ENCODE measurements at places on chromosomes 2 and 18.
A peak's percentile ranks its signal among the peaks of the same experiment; 100 is the strongest.

- DNase-seq, result no peak
These were observed 5.5 kb downstream of the PXDN start for GRCh38 chr2:1738646-1739302.

DNA sequence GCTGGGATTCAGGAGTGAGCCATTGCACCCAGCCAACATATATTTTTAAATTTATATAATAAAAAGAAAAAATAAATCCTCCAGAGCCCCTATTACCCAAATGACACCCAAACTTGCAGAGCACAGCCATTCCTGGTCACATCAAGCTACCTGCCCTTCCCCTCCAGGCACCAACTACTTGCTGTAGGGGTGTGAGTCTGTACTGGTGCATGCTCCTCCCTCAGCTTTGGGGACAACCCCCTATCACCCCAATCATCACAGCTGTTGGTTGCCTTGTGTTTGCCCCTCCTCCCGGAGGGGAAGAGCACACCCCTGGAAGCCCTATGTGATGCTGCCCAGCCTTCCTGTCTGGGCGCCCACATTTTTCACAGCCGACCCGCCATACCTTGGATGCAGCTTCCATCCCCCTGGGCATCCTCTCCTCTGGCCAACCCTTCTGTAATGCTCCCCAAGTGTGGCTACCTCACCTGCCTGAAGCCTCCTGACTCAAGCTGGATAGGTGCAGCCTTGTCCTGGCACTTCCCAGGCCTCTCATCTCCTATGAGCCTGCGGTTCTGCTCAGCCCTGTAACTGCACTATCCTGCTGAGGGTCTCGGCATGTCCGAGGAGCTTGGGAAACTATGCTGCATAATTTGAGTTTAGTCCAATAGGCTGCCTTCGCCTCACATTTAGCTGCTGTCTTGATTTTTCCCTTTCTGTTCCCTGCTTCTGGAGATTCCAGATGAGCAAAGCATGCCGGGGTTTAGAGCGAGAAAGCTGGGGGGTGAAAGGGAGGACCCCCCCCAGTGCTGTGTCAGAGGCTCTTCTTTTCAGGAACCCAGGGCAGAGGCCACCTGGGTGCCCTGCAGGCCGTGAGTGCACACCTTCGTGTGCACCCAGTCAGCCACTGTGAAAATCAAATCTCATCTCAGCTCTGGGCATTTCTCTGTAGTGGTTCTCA, 27.2 kb downstream of the CHST10 start:
- no peak for DNase-seq

GRCh38 chr2:7954234-7954633, 727.6 kb upstream of the ID2 start:
- DNase-seq, result no peak

- no peak for DNase-seq
These were observed 598.0 kb downstream of the DSC3 start for GRCh38 chr18:30444544-30444943.

DNA sequence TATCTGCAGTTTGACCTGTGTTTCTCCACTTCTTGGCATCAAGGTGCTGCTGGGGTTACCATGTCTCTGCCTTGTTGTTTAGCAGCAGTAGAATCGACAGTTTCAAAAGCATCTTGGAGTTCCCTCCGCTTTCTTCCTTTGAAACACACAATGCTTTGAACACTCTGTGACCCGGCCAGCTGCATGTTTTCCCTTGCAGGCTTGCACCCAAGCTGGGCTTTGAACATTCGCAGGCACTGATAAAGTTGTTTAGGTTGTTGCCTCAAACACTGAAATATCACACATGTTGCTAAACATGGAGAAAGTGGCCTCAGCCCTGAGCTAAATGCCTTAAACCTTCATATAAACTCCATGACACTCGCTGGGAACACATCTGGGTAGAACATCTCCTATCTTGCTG, 251.7 kb downstream of the TSN start:
- DNase-seq, result no peak

GRCh38 chr2:84805250-84805958, 75.5 kb downstream of the TRABD2A start:
- no peak for DNase-seq

- DNase-seq, result no peak
These were observed 203.7 kb downstream of the HDAC4 start for GRCh38 chr2:239197146-239197545.

- DNase-seq, result no peak
These were observed 95.0 kb upstream of the CCDC68 start for GRCh38 chr18:55054021-55054990.

- DNase-seq, result peak; percentile 29
These were observed 143.6 kb downstream of the WDPCP start for GRCh38 chr2:63444565-63445288.

GRCh38 chr2:226888971-226889370, 53.1 kb downstream of the RHBDD1 start:
- no peak for DNase-seq

DNA sequence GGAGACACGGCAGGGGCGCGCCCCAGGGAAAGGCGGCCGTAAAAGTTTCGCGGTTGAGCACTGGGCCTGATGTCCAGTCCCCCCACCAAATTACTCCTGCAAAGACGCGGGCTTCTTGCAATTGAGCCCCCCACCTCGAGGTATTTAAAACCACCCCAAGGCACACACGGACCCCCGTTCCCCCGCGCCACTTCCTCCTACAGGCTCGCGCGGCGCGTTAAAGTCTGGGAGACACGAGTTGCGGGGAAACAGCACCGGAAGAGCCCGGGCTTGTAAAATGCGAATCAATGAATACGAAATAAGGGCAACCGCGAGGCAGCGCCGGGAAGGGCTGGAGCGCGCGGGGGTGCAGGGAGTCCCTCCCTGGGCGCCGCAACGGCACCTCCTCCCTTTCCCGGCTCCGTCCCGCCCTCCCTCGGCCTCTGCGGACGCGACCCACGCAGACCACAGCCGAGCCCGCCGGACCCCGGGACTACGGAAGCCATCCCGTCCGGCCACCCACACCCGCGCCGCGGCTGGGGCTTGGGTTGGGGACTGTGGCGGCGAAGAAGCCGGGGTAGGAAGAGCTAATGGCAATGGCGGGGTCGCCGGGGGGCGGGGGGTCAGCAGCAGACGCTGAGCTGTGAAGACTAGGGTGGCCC, 918 bp upstream of the NETO1 start:
- DNase-seq, result no peak

GRCh38 chr2:84749442-84749841, 131.4 kb downstream of the TRABD2A start:
- no peak for DNase-seq

DNA sequence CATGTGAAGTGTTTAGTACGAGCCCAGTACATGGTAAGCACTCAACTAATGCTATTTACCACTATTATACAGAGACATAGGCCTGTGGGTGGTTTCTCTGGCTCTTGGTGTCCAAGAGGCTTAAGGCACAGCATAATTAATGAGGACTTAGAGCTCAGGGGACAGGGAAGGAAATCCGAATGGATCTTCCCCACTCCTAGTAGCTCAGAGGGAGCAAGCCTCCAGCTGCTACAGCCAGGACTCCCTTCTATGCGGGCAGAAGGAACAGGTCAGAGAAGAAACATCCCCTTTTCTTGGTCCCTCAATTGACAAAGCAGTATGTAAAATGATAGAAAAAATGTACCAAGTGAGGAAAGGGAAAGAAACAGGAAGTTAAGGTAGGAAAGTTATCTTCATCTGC, 261.3 kb upstream of the STON1 start:
- peak; percentile 85 for DNase-seq

- no peak for DNase-seq
These were observed 39.1 kb upstream of the HS6ST1 start for GRCh38 chr2:128357506-128358370.

GRCh38 chr2:240600451-240600961, 14.0 kb downstream of the CAPN10 start:
- no peak for DNase-seq

GRCh38 chr2:106858810-106859209, 27.2 kb downstream of the ST6GAL2 start:
- no peak for DNase-seq

DNA sequence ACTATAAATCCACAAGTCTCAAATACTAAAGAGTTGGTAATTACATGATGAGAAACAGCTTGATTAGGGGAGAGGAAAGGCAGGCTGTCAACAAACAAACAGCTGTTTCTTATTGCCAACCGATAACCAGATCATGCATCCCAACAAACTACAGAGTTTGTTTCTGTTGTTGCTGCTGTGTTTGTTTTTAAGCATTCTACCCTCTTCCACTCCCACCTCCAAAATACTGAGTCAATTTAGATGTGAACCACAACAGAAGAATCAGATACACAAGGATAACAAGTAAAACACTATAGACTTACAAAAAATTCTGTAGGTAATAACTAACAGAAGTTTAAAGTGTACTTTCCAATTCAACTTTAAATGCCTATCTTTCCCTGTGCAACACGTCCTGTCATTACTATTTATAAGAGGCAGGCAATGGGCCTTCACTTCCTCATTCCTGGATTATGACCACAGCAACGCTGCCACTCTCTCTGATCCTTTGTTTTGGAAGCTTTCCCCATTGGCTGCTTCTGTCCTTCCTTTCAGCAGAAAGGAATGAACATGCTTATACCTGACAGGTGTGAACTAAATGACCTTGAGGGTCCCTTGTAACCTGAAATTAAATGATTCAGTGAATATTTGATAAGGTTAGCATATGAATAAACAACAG, 152.0 kb downstream of the SRBD1 start:
- no peak for DNase-seq

GRCh38 chr2:106944215-106944614, 58.2 kb upstream of the ST6GAL2 start:
- DNase-seq, result no peak

DNA sequence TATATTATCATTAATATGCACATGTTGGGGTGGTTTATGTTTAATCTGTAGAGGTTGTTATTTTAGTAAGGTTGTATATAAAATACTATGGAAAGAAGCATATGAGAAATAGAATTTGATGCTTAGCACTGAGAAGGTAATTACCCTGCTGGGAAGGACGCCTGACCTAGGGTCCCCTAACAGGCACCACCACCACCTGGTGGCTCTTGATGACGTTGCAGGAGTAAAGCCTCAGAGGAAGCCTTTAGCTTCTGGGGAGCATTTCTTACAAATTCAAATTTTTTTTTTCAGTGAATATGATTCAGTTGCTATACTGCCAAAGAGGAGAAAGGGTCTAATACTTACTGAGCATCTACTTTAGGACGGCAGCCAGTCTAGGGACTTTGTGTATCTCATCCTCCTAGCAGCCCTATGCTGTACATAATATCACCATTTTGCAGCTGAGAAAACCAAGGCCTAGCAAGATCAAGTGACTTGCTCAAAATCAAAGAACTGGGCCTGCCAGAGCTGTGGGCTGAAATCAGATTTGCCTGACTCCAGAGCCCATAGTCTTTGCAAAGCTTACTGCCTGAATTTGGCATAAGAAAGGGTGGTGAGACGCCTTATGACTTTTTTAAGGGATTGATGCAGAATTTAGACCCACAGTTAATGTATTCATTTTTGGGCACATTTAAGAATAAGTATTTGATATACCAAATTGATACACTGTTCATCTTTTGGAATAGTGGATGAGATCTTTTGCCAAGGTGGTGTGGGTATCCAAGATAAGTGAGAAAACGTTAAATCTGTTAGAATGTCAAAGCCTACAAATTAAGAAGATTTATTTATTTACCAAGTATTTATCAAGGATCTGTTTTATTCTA, 78.8 kb upstream of the GAREM1 start:
- peak; percentile 75 for DNase-seq

GRCh38 chr2:202378001-202378400, 1.9 kb downstream of the BMPR2 start:
- no peak for DNase-seq

- DNase-seq, result no peak
These were observed 66.5 kb upstream of the TNFRSF11A start for GRCh38 chr18:62258616-62259015.

GRCh38 chr2:216012830-216013079, 596 bp downstream of the MREG start:
- DNase-seq, result no peak

DNA sequence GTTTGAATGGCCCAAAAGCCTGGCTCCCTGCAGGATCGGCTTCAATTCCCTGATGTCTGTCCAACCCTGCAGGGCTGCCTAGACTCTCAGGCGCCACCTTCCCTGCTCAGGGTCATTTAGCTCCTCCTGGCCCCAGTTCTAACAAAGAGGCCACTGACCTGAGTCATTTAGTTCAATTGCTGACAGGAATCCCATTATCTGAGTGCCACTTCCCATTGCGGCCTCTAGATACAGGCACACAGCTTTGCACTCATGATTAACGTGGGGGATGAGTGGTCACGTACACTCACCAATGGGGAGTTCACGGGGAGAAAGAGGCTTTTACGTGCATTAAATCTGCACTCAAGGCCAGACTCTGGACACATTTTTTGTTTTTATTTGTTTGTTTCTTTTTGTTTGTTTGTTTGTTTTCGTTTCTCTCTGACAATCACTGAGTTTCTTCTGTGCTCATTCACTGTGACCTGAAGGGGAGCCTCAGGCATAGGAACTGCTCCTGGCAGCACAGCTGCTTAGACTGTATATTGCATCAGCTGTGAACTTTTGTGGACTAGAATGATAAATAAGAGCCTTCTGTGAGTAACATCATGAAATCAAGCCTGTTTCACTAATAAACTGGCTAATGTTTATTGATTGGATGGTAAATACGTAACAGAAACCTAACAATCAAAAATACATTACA, 118.9 kb upstream of the CTNNA2 start:
- no peak for DNase-seq

- DNase-seq, result peak; percentile 51
These were observed 580 bp downstream of the NEDD4L start for GRCh38 chr18:58044370-58045241.

DNA sequence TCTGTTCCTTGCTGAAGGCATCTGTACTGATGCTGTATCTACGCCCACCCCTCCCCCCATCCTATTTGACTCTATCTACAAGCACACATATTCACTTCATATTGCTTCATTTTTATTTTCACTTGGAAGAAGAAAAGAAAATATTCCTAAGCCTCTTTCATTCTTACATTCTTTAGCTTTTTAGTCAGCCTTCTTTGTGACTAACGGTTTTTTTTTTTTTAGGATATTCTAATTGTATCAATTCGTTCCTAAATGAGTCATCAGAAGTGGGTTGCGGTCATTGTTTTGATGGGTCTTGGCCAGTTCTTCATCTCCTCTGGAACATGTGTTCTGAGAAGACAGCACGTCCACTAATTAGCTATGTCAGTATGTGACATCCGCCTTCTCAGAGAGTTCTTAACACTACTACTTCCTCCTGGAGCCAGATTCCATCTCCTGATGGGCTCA, 88.7 kb downstream of the MYO1B start:
- DNase-seq, result no peak

- DNase-seq, result peak; percentile 85
These were observed 27.4 kb upstream of the CNNM3 start for GRCh38 chr2:96788442-96789244.

DNA sequence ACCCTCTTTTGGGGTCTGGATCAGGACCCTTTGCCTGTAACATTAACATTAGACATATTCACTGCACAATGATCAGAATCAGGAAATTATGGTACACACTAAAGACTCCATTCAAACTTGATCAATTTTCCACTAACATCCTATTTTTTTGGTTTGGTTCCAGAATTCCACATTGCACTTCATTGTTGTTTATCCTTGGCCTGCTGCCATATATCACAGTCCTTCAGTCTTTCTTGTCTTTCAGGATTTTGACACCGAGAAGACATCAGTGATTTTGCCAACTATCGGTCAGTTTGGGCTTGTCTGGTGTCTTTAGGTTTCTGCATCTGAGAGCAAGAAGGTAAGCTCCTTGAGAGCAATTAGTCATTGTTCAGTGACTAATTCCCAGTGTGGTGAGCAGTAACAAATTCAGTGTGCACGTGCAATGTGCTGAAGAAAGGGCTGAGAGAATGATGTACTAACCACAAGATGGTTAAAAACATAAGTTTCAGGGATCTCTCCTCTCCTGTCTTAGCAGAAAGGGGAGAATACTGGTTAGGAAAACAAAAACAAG, 23.5 kb downstream of the MARCHF4 start:
- no peak for DNase-seq
